GM12878 (cell line): ENCODE measurements at places on chromosomes 13 and 19.

- no peak for DNase-seq
These were observed 29.9 kb downstream of the CEBPG start for GRCh38 chr19:33403221-33403972.

GRCh38 chr13:100473501-100474044, 115.0 kb downstream of the GGACT start:
- no peak for DNase-seq

GRCh38 chr13:103573446-103573845, 507.2 kb upstream of the SLC10A2 start:
- DNase-seq, result no peak

DNA sequence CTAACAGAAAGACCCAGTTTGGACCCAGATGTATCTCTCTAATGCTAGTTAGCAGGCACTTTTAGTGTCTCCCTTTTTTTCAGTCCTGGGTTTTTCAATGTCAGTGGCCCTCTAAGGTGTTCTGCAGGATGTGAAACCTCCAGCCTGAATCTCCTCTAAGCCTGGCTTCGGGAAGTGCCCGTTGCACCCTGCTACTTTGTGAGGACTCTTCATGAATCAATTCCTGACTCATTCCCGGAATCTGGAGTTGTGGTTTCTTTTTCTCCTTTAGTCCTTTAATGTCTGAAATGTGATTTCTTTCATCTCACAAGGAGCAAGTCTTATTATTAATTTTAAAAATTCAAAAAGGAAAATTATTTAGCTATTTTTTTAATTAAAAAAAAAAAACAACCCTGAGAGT, 116.0 kb downstream of the ZNF536 start:
- no peak for DNase-seq

- no peak for DNase-seq
These were observed 197.2 kb downstream of the RAP2A start for GRCh38 chr13:97631158-97631557.

DNA sequence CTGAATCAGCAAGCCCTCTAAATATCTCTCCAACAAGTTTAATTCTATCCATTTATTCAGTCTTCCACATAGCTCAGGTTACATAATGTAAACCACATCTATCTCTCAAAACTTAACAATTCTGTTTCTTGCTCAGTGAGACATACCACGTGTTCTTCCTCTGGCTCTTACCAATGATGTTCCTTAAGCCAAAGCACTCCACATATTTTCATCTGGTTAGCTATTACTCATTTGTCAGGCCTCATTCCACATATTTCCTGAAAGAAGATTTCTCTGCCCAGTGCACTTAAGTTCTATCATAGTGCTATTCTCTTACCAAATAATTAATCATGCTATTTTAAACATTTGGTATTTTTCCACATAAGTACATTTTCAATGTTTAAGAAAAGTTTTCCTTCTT, 403.3 kb upstream of the ATXN8OS start:
- no peak for DNase-seq

GRCh38 chr19:18644196-18645034, 7.6 kb downstream of the KLHL26 start:
- DNase-seq, result no peak

GRCh38 chr13:78875792-78876580, 217.0 kb upstream of the OBI1 start:
- no peak for DNase-seq

GRCh38 chr13:67223024-67223423, 7.1 kb downstream of the PCDH9 start:
- DNase-seq, result no peak

DNA sequence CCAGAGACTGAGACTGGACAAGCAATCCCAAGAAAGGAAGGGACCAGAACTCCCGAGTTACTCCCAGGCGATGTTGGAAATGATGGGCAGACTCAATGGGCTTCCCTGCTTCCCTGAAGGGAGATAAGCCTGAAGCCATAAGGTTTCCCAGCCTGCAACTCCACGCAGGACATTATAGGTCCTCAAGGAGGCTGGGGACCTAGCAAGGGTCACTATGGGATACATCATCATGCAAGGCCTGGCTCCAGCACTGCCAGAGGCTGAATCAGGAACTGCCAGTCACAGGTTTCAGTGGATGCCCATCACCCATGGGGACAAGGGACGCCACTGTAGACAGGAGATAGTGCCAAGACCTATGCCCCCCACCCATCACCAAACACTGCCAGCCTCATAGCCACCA, 338.7 kb downstream of the IRS2 start:
- no peak for DNase-seq

DNA sequence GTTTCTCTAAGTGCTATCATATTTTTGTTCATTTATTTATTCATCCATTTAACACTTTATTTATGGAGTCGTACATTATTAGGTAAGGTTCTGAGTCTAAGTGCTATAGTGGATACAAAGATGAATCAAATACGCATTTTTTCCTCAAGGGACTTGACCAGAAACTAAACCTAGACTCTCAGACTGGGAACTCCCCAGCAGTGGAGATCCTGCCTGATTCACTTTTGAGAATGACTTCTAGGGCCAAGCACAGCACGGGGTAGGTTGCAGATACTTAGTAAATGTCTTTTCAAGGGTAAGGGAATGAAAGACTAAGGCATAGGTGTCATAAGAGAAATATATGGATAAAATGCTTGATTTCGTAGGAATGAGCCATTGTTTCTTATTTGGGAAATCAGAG, 7.2 kb downstream of the DNAJC15 start:
- peak; percentile 36 for DNase-seq

DNA sequence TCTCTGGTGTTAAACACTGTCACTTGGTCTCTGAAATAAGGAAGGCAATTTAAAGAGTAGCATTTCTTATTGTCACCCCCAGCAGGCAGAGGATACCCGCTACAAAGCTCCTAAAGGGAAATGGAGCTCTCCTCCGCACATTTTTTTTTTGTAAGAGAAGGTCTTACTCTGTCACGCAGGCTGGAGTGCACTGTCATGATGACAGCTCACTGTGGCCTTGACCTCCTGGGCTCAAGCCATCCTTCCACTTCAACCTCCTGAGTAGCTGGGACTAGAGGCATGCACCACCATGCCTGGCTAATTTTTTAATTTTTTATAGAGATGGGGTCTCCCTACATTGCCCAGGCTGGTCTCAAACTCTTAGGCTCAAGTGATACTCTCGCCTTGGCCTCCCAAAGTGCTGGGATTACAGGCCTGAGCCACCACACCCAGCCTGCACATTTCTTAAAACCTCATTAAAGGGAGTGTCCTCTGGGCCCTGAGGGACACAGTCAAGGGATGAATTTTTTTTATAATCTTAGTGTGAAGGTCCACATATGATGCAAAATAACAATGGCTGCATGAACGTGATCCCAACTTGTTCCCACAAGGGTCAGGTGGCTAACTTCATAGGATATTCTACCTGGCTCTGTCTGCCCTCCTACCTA, 32.1 kb downstream of the SLC25A30 start:
- no peak for DNase-seq

- DNase-seq, result no peak
These were observed 21.5 kb upstream of the GARRE1 start for GRCh38 chr19:34232566-34233481.

GRCh38 chr19:13262450-13262849, 112.2 kb downstream of the IER2 start:
- no peak for DNase-seq

DNA sequence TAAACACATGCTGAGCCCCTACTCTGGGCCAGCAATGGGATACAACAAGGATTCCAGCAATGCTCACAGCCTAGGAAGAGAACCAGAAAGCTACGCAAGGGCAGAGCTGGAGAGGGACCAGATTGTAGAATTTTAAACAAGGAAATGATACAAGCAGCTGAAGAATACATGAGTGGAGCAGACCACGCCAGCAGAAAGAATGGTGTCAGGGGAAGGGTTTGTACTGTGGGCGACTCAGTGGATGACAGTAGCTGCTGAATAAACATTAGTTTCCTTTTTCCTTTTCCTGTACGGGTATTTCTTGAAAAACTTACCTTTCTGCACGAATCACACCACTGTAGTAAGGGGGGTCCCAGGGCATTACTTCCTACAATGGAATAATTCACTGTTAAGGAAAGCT, 30.7 kb downstream of the MIPEP start:
- DNase-seq, result no peak

GRCh38 chr19:51726049-51726448, 2.3 kb upstream of the HAS1 start:
- DNase-seq, result no peak

- DNase-seq, result no peak
These were observed 3.1 kb downstream of the CEACAM3 start for GRCh38 chr19:41799444-41800000.

- DNase-seq, result no peak
These were observed 6.5 kb upstream of the KCTD4 start for GRCh38 chr13:45207319-45207718.

GRCh38 chr13:32036126-32036695, 4.6 kb downstream of the FRY start:
- no peak for DNase-seq

GRCh38 chr13:30158774-30159445, 148.4 kb downstream of the KATNAL1 start:
- DNase-seq, result no peak

DNA sequence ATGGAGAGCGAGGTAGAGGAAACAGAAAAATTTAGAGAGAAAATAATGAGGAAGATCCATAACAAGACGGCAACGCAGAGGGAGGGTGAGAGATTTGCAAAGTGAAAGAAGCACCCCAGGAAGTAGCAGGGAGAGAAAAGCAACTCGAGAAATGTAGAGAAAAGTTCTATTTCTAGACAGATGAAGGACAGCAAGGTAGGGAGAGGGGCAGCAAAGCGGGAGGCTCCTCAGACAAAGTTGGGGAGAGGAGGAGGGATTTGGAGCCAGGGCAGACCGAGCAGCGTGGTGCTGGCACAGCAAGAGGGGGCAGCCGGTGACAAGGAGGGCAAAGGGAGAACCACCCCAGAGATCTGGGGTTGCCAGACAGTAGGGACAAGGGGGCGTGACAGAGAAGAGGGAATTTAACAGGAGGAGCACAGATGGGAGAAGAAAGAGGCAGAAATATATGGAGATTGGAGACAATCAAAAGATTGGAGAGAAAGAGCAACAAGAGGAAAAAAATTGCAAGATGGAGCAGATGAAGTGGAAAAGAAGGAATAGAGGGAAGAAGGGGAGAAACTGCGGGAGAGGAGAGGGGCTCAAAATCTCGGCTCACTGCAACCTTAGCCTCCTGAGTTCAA, 989 bp downstream of the ZNF766 start:
- DNase-seq, result no peak

- no peak for DNase-seq
These were observed 8.5 kb upstream of the PEX11G start for GRCh38 chr19:7497292-7497691.

DNA sequence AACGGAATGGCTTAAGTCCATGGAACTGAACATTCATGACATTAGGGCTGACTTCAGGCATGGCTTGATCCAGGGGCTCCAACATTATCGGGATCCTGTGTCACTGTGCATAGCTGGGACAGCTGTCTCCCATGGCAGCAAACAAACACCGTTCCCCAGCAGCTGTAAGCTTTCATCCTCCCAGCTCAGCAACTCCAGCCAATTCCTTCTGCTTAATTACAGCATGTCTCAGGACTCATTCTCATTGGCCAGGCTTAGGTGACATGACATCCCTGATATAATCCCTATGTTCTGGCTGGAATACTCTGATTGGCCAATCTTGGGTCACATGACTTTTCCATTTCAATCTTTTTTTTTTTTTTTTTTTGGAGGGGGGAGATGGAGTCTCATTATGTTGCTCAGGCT, 10.9 kb upstream of the TLE5 start:
- no peak for DNase-seq

DNA sequence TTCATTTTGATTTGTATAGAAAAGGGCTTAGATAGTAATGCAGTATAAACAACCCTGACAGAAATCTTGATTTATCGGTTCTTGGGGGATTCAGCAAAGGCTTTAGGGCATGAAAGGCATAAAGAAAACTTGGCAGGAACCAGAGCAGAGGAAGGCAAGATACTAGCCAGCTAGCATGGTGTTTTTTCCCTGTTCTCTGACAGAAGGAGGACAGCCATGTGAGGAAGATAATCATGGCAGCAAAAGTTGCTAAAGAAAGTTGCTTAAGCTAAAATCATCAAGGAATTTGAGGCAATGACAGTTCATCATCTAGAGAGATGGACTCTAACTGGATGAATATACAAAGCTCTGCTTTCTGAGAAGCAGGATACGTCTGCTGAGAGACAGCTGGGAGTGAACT, 294.1 kb downstream of the KCNRG start:
- DNase-seq, result no peak

- DNase-seq, result no peak
These were observed 329.6 kb downstream of the PCDH20 start for GRCh38 chr13:61086087-61086486.

- no peak for DNase-seq
These were observed 17.3 kb downstream of the MPND start for GRCh38 chr19:4360641-4361151.

GRCh38 chr13:76730220-76730619, 156.0 kb downstream of the KCTD12 start:
- no peak for DNase-seq
